ENCODE measurements at places on chromosomes 1 and 21. TPM values are rescaled to one million over a fixed set of nuclear protein-coding genes. Genes with fewer than 3 reads are reported as not detected.

GRCh38 chr1:27577504-27578188 lies 26.3 kb downstream of the AHDC1 start:
- no peak for DNase-seq

GRCh38 chr21:24870633-24871032 lies 736.6 kb downstream of the MRPL39 start:
- no peak for DNase-seq

DNA sequence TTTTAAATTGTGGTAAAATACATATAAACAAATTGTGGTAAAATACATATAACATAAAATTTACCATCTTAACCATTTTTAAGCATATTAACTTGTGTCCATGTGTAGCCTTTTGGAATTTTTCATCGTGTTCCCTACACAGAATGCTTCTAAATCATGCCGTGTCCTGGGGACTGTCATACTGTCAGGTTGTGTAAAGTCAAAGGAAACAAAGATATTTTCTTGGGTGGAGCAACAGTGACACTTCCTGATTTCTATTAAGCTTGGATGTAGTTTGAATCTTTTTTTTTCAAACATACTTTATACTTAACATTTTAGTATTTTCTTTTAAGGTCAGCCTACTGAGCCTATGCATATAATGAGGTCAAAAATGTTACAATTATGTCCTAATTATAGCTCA lies 32.3 kb downstream of the DOP1B start:
- DNase-seq: no peak

GRCh38 chr1:166350490-166350889 lies 183.7 kb upstream of the FAM78B start:
- no peak for DNase-seq

Gene KDF1
- total RNA-seq: 0.24 TPM

- DNase-seq: no peak
Measured at GRCh38 chr1:38670544-38671122, 188.9 kb downstream of the RRAGC start.

Gene TMCC2
- 2.4 TPM for total RNA-seq

Gene MFSD2A
- 23.4 TPM for total RNA-seq

GRCh38 chr1:235407419-235407818 lies 40.2 kb downstream of the TBCE start:
- DNase-seq: no peak

DNA sequence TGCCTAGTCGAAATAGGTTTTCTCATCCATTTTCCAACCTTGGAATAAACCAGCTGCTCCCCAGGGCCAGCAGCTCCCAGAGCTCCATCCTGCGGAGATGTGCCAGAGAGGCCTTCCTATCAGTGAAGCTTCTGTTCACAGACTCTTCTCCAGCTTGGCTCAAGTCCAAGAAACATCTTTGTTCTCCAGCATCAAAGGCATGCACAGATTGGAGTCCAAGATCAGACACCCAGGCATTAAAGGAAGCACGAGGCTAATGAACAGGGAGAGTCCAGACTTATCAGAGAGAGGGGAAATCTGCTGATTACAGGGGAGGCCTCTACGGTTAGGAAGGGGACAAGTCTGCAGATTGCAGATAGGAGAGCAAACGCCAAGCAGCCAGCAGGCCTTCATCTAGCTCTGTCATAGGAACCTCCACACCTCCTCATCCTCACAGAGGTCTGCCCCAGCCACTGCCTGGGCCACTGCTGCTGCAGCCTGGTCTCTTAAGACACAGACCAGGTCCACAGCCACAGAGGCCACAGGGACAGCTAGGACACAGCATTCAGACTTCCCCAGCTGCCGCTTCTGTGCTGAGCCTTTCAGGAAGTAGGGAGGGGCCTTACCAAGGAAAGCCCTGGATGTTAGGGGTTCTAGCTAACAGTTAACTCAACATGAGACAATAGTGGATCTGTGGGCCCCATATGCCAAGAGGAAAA lies 3.4 kb downstream of the PRR9 start:
- DNase-seq: no peak

Gene ANGPTL3
- total RNA-seq: not detected
